ENCODE measurements at places on chromosomes 5 and 9.

GRCh38 chr5:167731951-167732350 lies 559.5 kb upstream of the WWC1 start:
- no peak for DNase-seq

- DNase-seq, result no peak
Measured at GRCh38 chr9:115106001-115106400, 12.0 kb downstream of the TNC start.

- DNase-seq, result no peak
Measured at GRCh38 chr9:134155812-134156377, 8.5 kb downstream of the RNU6ATAC start.

- no peak for DNase-seq
Measured at GRCh38 chr5:56710826-56711590, 104.3 kb upstream of the MAP3K1 start.

- no peak for DNase-seq
Measured at GRCh38 chr5:147921136-147921535, 14.8 kb upstream of the C5orf46 start.

DNA sequence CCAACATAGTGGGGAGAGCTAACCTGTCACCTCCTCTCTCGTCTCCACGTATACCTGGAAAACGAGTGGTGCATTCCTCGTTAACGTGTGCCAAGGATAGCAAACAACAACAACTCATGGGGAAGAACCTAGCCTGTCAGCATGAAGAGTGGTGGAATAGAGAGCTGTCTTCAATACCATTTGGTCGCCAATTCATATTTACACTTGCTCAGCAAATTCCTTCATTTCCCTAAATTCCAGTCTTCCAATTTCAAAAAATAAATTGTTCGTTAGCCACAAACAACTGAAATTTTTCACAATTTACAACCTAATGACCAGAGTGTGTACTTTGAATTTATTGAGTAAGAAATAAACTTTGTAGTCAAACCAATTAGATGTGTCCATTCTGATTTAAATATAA lies 344.8 kb downstream of the NTRK2 start:
- DNase-seq, result no peak

DNA sequence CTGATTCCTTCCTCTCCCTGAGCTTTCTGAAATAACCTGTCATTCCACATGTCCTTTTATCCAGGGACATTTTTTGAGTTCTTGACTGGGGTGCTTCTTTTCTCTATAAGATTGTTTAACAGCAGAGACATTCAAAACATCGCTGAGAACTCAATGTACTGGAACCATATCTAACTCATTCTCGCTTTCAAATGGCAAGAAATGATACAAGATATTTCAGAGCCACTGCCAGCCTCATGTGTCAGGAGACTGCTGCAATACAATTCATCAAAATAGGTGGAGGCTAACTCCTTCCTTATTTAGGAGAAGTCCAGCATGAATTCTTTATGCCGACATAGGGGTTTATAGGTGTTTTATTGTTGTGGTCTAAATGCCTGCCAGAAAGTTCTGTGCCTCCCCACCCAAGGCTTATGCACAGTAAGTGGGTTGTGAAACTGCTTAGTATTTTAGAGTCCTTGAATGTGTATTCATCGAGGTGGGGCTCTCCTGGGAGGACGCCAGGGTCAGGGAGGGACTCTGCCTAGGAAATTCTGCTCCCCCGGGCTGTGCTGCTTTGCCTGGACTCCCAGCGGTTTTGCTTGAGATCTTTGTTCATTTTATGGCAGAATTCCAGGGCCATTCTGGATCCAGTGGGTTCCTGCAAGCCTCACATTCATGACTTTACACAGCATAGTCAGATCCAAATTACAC lies 53.9 kb downstream of the ZNF474 start:
- no peak for DNase-seq

DNA sequence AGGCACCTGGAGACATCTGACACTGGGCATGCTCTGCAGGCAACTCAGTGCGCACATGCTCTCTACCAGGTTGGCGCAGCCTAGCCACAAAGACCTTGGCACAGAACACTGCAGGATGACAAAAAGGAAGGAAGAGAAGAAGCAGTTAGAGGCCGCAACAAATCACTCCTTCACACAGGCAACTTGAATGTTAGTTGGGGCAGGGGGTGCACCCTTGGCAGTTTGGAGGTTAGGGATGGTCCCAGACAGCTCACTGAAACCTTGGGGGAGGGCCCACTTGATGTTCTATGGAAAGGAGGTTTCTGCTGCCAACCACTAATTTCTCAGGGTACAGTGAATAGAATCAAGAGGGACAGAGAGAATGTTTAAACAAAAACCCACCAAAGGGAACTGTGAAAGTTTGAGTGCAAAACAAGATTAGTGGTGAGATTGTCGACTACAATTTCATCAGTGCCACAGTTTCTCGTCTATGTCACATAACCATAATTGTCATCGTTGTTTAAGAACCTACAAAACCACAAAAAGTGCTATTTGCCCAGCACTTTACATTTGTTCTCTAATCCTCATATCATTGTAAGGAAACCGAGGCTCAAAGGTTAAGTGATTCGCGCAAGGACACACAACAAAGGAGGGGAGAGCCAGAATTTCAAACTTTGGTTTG lies 48.7 kb downstream of the FBXW11 start:
- DNase-seq, result peak; percentile 2

GRCh38 chr5:100188778-100189177 lies 346.4 kb upstream of the FAM174A start:
- no peak for DNase-seq

DNA sequence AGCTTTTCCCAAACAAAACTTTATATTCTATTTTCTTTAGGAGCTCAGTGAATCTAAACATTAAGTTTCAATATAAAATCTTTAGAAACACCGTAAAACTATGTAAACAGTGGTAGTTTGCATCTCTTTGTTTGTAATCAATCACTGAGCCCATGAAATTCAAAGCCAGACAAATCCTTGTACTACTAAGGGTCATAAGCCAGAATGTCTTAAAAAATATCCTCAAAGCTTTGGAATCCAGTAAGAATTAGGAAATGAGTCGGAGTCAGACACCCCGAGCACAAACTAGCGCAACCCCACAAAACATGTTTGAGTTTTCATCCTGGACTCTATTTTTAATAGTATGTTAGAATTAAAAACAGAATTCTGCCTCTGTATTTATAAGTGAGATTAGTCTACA lies 153.8 kb downstream of the HSPA4 start:
- DNase-seq, result no peak
